ENCODE measurements at places on chromosomes 16 and 17. TPM values are rescaled to one million over a fixed set of nuclear protein-coding genes. Genes with fewer than 3 reads are reported as not detected.

Gene FMNL1
- 482 TPM for total RNA-seq

GRCh38 chr16:22053921-22054341 lies 38.4 kb upstream of the VWA3A start:
- H3K27ac ChIP-seq = peak overlapping the region; percentile 15
- H3K36me3 ChIP-seq = peaks cover 22% of the 10 kb centered on the region

DNA sequence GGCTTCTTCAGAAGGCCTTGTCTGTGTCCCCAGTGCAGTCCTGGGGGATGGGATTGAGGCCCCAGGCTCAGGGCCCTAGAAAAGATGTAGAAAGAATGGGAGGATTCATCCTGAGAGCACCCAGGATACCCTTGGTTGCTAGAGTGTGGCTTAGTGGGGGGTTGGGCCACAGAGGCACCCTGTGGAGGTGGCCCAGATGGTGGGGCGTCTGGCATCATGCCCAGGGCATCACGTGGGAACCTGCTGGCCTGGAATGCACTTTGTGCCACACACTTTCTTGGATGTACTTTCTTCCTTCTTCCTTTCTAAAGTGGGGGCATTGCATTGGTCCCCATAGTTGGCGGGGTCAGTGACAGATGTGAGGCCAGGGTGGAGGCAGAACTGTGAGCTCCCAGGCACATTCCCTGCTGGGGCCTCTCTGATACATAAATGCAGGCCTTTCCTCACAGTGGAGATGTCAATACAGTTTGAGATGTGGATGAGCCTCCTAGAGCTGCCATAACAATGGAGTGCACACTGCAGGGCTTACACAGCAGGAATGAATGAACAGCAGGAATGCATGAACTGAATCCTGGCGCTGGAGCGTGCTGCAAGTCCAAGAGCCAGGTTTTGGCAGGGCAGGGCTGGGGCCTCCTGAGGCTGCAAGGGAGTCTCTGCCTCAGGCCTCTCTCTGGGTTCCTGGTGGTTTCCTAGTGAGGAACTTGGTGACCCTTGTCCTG lies 43.3 kb downstream of the MGAT5B start:
- H3K27me3 ChIP-seq = no peaks in the 10 kb centered on the region
- no peaks in the 10 kb centered on the region for H3K4me1 ChIP-seq
- DNase-seq = no peak
- H3K4me3 ChIP-seq = no peak overlapping the region

DNA sequence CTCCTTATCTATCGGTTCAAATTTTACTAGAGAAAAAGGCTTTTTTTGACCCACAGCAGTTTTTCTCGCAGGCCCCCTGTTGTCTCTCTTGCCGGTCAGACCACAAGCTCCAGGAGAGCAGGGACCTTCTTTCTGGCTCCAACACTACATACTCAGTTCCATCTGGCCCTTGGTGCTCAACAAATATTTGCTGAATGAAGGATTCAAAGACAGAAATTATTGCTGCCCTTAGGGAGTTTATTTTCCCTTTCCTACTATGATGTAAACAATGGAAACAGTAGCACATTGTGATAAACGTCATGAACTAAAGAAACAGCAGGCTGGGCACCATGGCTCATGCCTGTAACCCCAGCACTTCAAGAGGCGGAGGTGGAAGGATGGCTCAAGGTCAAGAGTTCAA lies 59.0 kb upstream of the ATP2A3 start:
- peaks cover 66% of the 10 kb centered on the region for H3K36me3 ChIP-seq
- no peaks in the 10 kb centered on the region for H3K4me1 ChIP-seq
- H3K27ac ChIP-seq = no peak overlapping the region

- no peak overlapping the region for H3K4me3 ChIP-seq
- H3K27me3 ChIP-seq = peaks cover 4% of the 10 kb centered on the region
- no peak overlapping the region for H3K27ac ChIP-seq
- no peaks in the 10 kb centered on the region for H3K4me1 ChIP-seq
Observed at GRCh38 chr16:79426663-79427062, 173.9 kb downstream of the MAF start.

Gene PPP1R27
- total RNA-seq = not detected

DNA sequence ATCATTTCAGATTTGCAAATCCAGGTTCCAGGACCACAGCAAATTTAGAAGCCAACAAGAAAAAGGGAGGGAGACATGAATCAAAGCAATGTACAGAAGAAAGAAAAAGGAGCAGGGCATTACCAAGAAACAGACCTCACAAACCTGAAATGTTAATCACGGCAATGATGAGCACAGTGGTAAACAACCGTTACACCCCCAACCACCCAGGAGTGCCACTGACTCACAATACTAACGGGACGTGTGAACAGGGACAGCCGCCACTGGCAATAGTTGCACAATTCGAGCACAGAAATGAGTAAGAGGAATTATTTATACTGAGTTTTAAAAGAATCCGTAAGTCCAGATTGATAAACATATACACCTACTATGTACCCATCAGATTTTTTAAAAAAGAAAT lies 13.8 kb downstream of the USP22 start:
- peaks cover 45% of the 10 kb centered on the region for H3K36me3 ChIP-seq
- H3K27ac ChIP-seq = peak overlapping the region; percentile 69
- DNase-seq = peak; percentile 58

GRCh38 chr17:50691550-50692447 lies 15.9 kb downstream of the ANKRD40 start:
- H3K27ac ChIP-seq = no peak overlapping the region
- DNase-seq = no peak
- H3K4me3 ChIP-seq = no peak overlapping the region
- peaks cover under 1% of the 10 kb centered on the region for H3K4me1 ChIP-seq
- H3K27me3 ChIP-seq = no peaks in the 10 kb centered on the region

Gene KRTAP3-3
- not detected for total RNA-seq

- no peak for DNase-seq
- H3K4me3 ChIP-seq = no peak overlapping the region
- H3K27ac ChIP-seq = no peak overlapping the region
- peaks cover 4% of the 10 kb centered on the region for H3K4me1 ChIP-seq
Observed at GRCh38 chr17:45093444-45094110, 32.5 kb downstream of the NMT1 start.

Gene MARVELD3
- not detected for total RNA-seq

- H3K27ac ChIP-seq = no peak overlapping the region
- H3K4me3 ChIP-seq = no peak overlapping the region
- H3K36me3 ChIP-seq = no peaks in the 10 kb centered on the region
- H3K27me3 ChIP-seq = peaks cover 37% of the 10 kb centered on the region
Observed at GRCh38 chr17:31686495-31686894, 172.5 kb downstream of the COPRS start.

GRCh38 chr17:79543531-79543930 lies 67.3 kb downstream of the RBFOX3 start:
- no peaks in the 10 kb centered on the region for H3K36me3 ChIP-seq
- peaks cover 2% of the 10 kb centered on the region for H3K27me3 ChIP-seq
- H3K4me3 ChIP-seq = no peak overlapping the region
- no peak overlapping the region for H3K27ac ChIP-seq
- DNase-seq = no peak

DNA sequence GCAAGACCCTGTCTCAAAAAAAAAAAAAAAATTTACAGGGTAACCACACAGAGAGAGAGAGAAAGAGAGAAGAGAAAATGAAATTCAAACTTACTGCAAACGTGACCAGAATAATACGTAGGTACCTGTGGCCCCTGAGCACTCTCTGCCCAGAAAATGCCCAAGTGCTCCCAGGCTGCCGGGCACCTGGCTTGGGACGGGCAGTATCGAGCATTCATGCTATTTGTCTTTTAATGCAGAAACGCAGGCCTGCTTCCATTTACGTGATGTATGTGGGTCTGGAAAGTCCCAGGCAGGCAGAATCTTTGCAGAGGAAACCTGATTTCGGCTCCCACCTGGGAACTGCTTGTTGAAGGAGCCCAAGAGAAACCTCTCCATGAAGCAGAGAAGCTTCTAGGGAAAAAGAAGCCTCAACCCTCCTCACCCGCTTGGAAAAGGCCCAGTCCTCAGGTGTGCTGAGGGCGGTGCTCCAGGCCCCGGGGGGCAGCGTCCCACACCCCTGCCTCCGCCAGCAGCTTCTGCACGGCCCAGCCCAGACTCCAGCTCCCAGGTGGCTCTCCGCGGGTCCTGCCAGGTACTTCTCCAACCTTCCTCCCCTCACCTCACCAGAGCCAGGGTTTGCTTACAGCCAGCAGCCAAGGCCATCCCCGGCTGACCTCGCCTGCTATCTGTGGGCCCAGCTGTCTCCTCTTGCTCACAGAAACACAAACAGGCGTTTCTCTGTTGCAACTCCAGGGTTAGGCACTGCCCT lies 14.0 kb downstream of the RPH3AL start:
- H3K36me3 ChIP-seq = no peaks in the 10 kb centered on the region
- no peak for DNase-seq
- no peak overlapping the region for H3K27ac ChIP-seq
- no peak overlapping the region for H3K4me3 ChIP-seq
- H3K4me1 ChIP-seq = no peaks in the 10 kb centered on the region

DNA sequence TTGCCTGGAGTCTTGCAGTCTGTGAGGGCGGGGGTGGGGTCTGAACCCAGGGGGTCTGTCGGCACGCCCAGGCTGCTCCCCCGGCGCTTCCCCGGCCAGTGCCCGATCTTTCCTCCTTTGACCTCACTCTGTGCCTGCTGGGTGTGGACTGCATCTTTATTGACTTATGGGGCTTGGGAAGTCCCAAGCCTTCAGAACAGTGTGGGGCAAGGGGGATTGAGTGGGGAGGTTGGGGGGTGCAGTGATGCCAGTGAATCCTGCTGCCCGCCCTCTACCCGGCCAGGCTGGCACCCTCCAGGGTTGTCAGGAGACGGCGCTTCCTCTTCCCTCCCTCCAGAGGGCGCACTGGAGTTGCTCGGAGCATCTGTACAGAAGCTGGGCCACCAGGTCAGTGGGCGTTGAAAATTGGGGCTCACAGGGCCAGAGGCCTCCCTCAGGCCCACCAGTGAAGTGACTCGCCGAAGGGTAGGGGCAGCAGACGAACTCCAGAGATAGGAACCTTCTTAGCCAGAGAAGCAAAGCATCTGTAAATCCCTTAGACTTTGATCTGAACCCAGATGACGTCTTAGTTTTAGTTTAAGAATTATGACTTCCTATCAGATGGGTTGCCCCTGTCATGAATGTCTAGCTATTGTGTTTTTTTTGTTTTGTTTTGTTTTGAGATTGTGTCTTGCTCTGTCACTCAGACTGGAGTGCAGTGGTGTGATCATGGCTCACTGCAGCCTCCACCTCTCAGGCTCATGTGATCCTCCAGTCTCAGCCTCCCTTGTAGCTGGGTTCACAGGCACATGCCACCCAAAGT lies 184.8 kb upstream of the CIBAR2 start:
- DNase-seq = peak; percentile 66
- no peaks in the 10 kb centered on the region for H3K27me3 ChIP-seq
- no peak overlapping the region for H3K27ac ChIP-seq

Gene WDR45B
- 41.4 TPM for total RNA-seq

GRCh38 chr16:76970087-76970744 lies 220.8 kb upstream of the MON1B start:
- no peak overlapping the region for H3K4me3 ChIP-seq
- H3K36me3 ChIP-seq = no peaks in the 10 kb centered on the region
- no peak overlapping the region for H3K27ac ChIP-seq
- no peaks in the 10 kb centered on the region for H3K4me1 ChIP-seq
- peaks cover 2% of the 10 kb centered on the region for H3K27me3 ChIP-seq
- DNase-seq = no peak

Gene TMC8
- 292 TPM for total RNA-seq

GRCh38 chr17:48970865-48971687 lies 2.7 kb upstream of the GIP start:
- no peak overlapping the region for H3K4me3 ChIP-seq
- no peak for DNase-seq
- H3K27me3 ChIP-seq = peaks cover 47% of the 10 kb centered on the region
- H3K36me3 ChIP-seq = no peaks in the 10 kb centered on the region

DNA sequence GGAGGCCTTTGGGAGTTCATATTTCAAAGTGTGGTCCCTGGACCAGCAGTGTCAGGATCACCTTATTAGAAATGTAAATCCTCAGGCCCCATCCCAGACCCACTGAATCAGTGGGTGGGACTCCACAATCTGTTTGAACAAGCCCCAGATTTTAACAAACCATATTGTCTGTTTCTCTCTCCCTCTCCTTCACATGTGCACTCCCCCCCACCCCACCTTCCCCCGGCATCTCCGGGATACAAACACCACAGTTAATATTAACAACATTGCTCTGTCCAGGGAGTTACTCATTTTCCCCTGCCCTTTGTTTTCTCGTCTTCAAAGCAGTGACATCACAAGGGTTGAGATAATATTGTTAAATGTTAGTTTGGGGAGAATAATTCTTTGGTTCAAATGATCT lies 127.3 kb downstream of the KATNIP start:
- H3K4me3 ChIP-seq = no peak overlapping the region
- no peak for DNase-seq
- no peak overlapping the region for H3K27ac ChIP-seq
- no peaks in the 10 kb centered on the region for H3K36me3 ChIP-seq

- H3K27ac ChIP-seq = no peak overlapping the region
- no peaks in the 10 kb centered on the region for H3K36me3 ChIP-seq
- peak overlapping the region; percentile 77 for H3K4me3 ChIP-seq
- peaks cover 19% of the 10 kb centered on the region for H3K4me1 ChIP-seq
- peaks cover 66% of the 10 kb centered on the region for H3K27me3 ChIP-seq
Observed at GRCh38 chr17:43545383-43545632, 832 bp downstream of the ETV4 start.

DNA sequence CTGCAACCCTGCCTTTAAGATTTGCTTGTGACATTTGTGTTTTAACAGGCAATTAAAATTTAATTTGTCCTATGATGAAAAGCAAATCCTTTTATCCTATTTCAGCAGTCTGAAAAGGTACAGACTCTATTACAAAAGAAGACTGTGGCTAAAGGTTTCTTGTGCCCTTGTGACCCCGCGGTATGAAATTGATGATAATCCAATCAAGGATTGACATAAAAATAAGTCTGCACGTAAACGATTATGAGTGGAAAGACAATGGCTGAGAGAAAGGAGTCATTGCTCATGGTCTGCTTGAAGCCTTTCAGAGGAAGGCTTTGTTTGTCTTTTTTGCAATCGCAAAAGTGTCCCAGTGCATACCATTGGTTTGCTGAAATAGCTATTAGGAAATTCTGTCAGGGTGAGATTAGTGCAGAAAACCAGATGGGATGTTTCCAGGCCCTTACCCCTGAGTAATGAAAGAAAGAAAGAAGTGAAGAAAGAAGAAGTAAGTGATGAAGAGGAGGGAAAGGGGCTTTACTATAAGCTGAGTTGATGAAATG lies 867.8 kb upstream of the CDH8 start:
- no peak for DNase-seq
- H3K4me1 ChIP-seq = no peaks in the 10 kb centered on the region
- H3K4me3 ChIP-seq = no peak overlapping the region

DNA sequence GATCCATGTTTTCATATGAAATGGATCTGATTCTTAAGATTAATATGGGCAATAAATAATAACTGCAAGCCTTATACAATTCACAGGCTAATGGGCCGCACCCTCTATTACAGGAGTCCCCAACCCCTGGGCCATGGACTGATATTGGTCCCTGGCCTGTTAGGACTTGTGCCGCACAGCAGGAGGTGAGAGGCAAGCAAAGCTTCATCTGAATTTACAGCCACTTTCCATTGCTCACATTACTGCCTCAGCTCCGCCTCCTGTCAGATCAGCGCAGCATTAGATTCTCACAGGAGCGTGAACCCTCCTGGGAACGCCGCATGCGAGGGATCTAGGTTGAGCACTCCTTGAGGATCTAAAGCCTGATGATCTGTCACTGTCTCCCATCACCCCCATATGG lies 26.8 kb downstream of the METTL16 start:
- no peak overlapping the region for H3K4me3 ChIP-seq
- no peak for DNase-seq
- H3K4me1 ChIP-seq = peaks cover 19% of the 10 kb centered on the region

Gene CSNK2A2
- total RNA-seq = 57.8 TPM

Gene MYCBPAP
- 13.9 TPM for total RNA-seq

Gene JMJD8
- total RNA-seq = 37.1 TPM

GRCh38 chr16:68351991-68352431 lies 41.2 kb downstream of the PRMT7 start:
- peaks cover 31% of the 10 kb centered on the region for H3K4me1 ChIP-seq
- H3K27me3 ChIP-seq = no peaks in the 10 kb centered on the region
- H3K4me3 ChIP-seq = no peak overlapping the region
- no peak for DNase-seq
